Ascending aorta (tissue), 2 donors: ENCODE measurements at places on chromosomes 7 and 10. TPM values are rescaled to one million over a fixed set of nuclear protein-coding genes. Genes with fewer than 3 reads are reported as not detected.

DNA sequence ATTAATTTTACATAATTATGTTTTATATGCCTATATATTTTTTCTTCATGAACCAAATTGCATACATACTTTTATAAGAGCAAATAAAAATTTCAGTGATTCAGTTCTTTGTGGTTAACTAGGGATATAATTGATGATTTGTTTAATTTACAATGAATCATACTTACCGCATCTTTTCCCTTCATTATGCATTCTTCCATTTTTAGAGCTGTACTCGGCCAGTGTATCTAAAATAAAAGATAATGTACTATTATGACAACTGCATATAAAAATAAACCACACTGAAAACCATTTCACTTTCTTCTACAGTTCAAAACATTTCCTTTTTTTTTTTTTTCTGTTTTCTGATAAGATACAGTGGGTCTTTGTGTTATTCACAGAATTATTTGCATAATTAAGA lies 179.9 kb downstream of the SEMA3E start:
- DNase-seq, result no peak

DNA sequence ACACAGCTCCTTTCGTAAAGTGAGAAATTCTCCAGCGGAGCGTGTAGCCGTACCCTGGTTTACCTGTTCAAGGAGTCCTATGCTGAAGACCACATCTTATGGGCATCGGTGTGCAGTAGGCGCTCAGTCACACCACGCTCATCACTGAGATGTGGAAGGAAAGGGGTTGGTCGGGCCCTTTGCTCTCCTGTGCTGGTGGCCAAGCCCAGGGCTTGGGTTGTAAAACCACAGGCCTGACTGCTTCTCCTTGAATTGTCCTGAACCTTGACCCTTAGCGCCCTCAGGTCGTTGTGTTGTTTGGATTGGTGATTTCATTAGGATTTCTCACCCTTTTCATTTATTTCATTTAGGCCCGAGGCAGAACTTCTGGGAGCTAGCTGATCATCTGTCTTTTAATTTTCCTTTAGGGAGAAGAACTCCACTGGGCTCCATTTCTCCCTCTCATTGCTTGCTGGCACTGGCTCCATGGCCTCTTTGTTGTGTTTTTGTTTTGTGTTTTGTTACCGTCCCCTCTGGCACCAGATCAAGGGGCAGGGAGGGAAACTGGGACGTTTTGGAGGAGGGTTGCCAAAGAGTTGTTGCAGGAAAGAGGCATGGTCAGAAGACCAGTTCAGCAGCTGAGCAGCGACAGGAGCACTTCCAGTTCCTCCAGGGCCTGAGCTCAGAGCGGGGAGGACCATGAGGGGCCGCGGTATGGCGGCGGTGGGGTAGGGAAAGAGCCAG lies 511.4 kb upstream of the GALNT17 start:
- no peak for DNase-seq

DNA sequence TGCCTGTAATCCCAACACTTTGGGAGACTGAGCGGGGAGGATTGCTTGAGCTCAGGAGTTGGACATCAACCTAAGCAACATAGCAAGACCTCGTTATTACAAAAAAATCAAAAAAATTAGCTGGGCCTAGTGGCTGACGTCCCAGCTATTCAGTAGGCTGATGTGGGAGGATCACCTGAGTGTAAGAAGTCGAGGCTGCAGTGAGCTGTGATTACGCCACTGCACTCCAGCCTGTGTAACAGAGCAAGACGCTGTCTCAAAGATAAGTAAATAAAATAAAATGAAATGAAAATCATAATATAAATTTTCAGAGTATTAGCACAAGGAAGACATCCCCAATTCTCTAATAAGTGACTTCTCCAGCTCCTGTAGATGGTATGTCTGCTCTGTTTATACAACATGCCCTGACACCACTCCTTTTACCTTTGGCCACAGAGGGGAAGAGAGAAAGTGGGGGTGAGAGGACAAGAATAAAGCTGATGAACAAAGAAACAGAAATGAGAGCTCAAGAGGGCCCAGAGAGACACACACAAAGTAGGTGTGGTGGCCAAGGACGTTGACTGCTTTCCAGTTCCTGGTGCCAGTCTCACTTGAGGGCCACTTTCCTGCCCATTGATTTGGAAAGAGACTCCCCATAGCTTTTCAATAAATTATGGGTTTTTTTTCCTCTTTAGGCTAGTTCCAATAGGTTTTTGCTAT lies 62.9 kb downstream of the PTTG1IP2 start:
- no peak for DNase-seq

DNA sequence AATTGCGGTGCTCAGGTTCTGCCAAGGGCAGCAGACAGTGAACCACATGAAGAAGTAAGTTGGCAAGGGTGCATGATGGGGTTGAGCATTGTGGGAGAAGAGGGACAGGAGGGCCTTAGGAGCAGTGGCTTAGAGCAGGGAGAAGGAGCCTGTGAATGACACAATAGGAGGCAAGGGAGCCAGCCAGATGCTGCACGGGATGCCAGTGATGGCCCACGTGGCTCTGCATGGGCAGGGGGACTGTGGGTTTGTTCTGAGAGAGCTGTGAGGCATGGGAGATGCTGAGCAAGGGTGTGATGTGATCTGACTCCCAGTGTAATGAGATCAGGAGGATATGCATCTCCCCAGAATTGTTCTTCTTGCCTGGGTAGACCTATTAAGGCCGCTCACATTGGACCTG lies 60.9 kb downstream of the C10orf90 start:
- DNase-seq, result no peak

DNA sequence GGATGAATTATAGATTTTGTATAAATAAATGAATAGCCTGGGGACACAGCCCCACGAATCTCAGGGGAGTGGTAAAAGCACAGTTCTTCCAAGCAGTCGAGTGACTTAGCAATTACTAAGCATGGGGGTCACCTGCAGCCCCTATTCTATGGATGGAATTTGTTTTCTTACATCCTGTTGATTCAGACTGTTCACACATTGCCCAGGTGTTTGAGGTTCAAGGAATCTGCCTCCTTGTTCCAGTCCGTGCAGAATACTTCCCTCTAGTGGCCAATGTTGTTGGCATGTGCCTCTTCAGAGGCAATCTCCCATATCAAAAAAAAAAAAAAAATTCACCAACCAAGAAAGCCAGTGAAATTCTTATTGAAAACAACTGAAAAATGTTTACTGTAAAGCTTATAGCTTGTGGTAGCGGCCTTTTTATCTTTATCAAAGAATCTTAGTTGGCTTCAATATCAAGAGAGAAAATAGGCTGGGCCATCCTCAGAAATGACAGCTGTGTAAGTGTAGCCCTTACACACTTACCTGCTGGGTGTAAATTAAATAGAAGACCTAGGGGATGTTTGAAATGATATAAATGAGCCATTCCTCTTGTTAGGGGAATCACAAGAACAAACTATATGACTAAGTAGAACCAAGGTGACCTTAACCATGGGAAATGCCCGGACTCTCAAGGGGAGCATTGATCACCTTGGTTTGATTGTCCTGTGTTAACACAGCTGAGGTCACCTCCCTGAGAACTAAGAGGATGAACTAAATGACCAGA lies 7.8 kb downstream of the LIPM start:
- DNase-seq, result no peak

DNA sequence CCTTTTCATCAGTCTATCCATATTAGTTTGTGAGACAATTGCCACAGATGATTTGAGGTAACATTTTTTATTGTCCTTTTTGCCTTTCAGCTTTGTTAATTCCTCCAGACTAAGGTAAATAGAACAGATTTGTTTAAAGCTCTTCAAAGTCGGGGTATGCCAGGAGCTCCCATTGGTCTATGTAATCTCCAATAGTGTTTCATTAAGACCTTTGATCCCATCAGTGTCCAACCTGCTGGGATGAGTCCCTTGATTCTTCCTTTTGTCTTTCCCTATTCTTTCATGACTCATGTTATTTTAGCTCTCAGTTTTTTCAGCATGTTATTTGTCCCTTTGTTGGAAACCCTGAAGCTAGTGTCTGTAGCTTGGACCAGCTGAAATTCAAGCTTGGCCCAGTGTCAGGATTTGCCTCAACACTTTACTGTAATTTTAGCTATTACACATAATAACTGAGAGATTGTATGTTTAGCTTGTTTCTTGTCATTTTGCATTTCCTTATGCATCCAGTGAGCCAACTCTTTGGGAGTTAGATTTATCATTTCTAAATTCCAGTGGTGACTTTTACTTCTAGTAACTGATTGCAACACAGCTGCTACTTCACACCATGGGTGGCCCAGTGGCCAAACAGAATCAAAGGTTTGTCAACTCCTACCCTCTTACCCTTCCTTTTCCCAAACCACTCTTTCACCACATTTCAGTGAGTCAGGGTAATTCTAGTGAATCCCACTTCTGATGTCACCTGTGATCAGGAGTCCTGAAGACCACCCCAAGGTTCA lies 15.3 kb downstream of the AGBL3 start:
- no peak for DNase-seq

GRCh38 chr7:117951691-117952280 lies 78.5 kb upstream of the CTTNBP2 start:
- no peak for DNase-seq

STEAP2 gene
- total RNA-seq, result 18.7 TPM

- no peak for DNase-seq
Measured at GRCh38 chr10:48206482-48207250, 67.8 kb downstream of the FRMPD2 start.

OR6V1 gene
- total RNA-seq, result not detected

GRCh38 chr10:22148961-22149360 lies 68.9 kb downstream of the EBLN1 start:
- no peak for DNase-seq

DNA sequence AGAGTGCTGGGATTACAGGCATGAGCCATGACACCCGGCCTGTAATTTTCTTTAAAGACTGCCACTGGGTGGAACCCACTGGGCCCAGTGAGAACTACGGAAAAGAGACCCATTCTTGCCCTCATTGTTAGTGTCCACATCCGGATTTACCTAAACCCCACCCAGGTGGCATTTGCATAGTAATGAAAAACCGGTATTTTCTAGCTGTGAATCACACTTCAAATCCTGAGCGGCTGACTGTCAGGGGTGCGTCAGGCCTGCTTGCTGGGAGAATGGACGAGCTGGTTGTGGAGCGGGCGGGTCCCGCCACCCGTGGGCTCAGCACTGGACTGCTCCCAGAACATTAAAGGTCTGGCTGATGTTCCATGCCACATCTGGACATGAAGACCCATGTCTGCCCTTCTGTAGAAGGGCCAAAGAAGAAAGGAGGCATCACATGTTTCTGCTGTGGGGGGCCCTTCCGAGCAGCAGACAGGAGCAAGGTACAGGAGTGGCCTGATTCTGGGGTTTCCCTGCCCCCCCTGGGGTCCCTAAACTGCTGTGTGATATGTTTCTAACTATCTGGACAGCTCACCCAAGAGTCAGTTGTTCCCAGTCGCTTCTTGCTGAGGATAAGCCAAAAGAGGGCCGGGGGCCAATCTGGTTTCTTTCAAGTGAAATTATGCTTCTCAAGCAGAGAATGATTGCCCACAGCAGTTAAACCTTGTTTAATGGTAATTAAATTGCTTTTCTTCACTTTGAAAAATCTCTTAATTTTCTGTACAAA lies 46.4 kb downstream of the KIAA1217 start:
- no peak for DNase-seq

DNA sequence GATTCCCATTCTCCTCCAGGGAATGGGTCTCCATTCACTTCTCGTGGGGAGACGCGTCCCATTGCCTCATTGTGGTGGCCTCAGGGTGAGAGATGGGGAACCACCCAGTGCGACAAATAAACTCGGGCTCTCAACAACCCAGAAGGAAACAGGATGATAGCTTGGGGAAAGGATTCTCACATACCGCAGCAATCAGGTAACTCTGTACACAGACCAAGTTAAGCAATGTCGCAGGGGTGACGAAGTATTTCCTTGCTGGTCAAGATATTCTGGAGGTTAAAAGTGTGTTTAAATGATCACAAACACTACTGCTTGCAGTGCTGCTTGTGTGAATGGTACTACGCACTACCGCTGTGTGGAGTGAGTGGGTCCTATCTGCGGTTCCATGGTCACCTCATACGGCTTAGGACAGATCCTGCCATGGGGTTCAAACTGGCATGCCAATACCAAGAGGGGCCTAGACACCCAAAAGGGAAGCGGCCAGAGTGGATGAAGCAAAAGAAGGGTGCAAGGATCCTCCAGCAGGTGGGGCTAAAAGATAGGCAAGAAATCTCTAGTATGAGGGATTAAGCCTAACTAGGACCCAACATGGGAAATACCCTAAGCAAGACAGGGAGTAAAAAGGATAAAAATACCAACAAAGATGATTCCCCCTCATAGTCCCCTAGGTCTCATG lies 143.8 kb upstream of the TMEM106B start:
- DNase-seq, result no peak

GRCh38 chr7:128007303-128007680 lies 23.9 kb downstream of the LRRC4 start:
- no peak for DNase-seq

- no peak for DNase-seq
Measured at GRCh38 chr7:120802751-120803150, 55.2 kb downstream of the TSPAN12 start.

OIT3 gene
- total RNA-seq, result not detected

DNA sequence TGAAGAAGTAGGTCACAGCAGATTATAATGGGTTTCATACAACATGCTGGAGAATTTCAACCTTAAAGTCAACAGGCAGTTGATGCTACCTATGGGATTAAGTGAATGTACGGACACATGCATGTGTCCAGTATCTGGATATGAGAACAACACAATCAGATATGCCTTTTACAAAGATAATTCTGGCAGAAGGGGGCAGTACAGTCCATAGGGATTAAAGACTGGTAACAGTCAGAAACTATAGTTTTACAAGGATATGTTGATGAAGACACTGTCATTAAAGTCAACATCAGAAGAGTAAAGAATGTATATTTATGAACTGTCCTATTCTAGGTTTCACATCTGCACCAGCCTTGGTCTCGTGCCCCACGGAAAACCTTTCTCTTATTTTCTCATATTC lies 41.5 kb downstream of the ANKMY2 start:
- DNase-seq, result no peak

- DNase-seq, result no peak
Measured at GRCh38 chr10:121519901-121520493, 78.2 kb downstream of the FGFR2 start.

- no peak for DNase-seq
Measured at GRCh38 chr10:52598936-52599335, 173.6 kb downstream of the MBL2 start.

SPDYE6 gene
- total RNA-seq, result not detected

UBTD1 gene
- 33.0 TPM for total RNA-seq

DNA sequence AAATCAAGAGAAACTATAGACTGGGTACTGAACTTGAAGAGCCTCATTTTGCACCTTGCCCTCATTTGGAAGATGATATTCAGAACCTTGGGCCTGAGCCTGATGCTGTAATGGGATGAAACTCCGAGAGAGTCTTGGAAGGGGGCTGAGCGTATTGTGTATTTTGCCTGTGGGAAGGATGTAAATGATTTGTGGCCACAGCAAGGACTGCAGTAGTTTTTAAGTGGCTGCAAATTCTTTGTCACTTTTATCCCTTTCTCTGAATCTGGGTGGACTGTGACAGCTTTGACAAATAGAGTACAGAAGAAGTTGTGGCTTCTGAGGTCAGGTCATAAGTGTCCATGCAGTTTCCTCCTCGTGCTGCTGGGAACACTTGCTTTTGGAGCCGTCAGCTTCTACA lies 221.2 kb downstream of the ADRA2A start:
- no peak for DNase-seq
